ENCODE measurements at places on chromosomes 11 and 22.

- peak; percentile 10 for DNase-seq
These were observed 2.5 kb downstream of the TCN2 start for GRCh38 chr22:30609260-30610185.

- DNase-seq, result no peak
These were observed 3.2 kb upstream of the BIRC2 start for GRCh38 chr11:102343809-102344208.

GRCh38 chr11:117876341-117877119 is at the start of gene FXYD6:
TSS of gene FXYD6 (minus strand) at chr11:117876658. CDS start at chr11:117842776, 33,882 bp downstream.
- no peak for DNase-seq

DNA sequence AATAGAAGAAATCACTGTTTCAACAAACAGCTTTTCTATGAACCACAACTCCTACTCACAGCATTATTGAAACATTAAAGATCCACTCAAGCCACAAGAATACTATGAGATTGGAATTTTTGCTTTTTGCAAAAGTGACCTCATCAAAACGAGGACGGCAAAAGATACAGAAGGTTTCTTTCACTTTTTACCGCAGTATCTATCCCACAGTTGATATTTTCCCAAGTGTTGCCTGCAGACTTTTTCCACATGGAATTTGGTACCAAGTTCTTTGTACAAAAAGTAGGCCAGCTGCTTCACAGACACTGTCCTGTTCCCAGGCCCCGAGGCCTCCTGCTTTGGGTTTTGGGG is 204.0 kb downstream of the TBC1D22A start:
- DNase-seq, result no peak

DNA sequence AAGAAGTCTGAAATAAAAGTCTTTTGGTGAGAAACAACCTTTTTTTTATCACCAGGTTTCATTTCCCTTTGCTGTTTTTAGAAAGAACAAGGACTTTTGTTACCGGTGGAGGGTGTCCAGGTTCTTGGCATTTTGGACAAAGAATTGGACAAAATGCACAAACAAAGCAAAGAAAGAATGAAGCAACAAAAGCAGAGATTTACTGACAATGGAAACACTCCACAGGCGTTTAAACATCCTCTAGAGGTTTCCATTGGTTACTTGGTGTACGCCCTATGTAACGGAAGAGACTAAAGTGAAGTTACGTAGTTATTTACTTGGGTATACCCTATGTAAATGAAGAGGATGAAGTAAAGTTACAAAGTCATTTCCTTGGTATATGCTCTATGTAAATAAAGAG is 1487.0 kb downstream of the LRRC4C start:
- no peak for DNase-seq

- no peak for DNase-seq
These were observed at the start of gene C1QTNF5 for GRCh38 chr11:119340335-119341221. TSS of gene C1QTNF5 (minus strand) at chr11:119340883. CDS start at chr11:119340397, 486 bp downstream.

DNA sequence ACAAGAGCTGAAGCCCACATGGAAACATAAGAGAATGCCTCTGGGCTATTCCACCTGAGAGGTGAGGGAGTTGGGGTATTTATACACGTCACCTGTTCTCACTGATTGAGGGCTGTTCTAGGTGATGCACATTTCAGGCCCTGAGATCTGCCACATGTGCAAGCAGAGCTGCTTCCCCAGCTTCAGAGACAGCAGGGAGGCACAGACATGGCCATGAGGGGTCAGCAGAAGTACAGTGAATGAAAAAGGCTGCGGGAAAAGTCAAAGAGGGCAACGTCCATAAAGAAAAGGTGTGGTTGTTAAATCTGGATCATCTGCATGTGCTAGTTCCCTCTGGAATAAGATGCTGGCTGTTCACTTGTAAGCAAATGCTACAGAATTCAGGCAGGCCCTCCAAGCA is 75.4 kb downstream of the GAB4 start:
- DNase-seq, result no peak

DNA sequence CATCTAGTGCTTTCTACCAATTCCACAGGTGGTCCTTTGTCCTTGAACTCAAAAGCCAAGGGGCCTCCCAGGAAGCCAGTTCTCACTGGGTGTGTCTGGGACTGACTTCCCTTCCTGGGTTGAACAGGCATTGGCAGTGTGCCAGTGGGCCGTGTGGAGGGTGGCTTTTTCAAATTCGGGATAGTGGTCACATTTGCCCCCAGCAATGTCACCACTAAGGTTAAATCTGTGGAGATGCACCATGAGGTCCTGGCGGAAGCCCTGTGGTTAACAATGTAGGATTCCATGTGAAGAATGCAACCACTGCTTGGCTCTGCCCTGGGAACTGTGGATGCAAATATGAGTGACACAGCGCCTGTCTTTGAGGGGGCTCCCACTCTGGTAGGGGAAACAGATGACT is 53.2 kb upstream of the MTNR1B start:
- no peak for DNase-seq

GRCh38 chr11:57203359-57203758 is 21.6 kb downstream of the LRRC55 start:
- no peak for DNase-seq

- no peak for DNase-seq
These were observed 263.4 kb upstream of the DDI1 start for GRCh38 chr11:103773059-103773458.

DNA sequence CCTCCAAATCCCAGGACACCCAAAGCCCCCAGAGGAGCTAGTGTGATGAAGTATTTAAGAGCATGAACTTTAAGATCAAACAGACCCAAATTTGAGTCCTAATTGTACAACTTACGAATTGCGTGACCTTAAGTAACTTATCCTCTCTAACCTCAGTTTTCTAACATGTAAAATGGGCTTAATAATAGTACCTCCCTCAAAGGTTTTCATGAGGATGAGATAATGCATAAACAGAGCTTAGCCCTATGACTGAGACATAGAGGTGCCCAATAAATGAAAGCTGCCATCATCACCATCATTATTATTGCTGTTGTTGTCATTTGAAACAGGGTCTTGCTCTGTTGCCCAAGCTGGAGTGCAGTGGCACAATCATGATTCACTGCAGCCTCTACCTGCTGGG is 9.2 kb downstream of the SCN2B start:
- DNase-seq, result no peak

GRCh38 chr11:88337987-88338668 is 592 bp upstream of the CTSC start:
- peak; percentile 70 for DNase-seq

DNA sequence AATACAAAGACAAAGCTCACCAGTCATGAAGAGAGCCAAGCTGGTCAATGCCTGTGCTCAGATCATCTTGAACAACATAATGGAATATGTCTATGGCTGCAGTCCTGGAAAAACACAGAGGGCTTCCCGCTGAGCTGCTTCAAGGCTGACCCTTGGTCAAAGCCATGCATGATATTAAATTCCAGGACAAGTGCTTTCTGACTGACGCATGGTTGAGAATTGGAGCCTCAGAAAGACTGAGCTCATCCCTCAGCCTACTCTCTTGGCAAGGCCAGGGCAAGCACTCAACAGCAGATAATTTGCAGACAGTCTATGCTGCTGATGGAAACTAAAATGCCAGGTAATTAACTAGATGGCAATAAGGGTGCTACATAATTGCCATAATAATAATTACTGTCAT is 89.2 kb downstream of the GALNT18 start:
- no peak for DNase-seq

- DNase-seq, result no peak
These were observed 49.3 kb upstream of the WNT7B start for GRCh38 chr22:46025973-46026898.

- DNase-seq, result no peak
These were observed 8.0 kb downstream of the CDPF1 start for GRCh38 chr22:46242076-46242475.

- no peak for DNase-seq
These were observed 82.3 kb upstream of the EED start for GRCh38 chr11:86162239-86162638.

GRCh38 chr11:94907226-94907625 is 66.1 kb downstream of the CWC15 start:
- no peak for DNase-seq

GRCh38 chr11:129163714-129164164 is 28.4 kb downstream of the ARHGAP32 start:
- DNase-seq, result no peak

- no peak for DNase-seq
These were observed 25.0 kb upstream of the TMPRSS5 start for GRCh38 chr11:113730887-113731726.

DNA sequence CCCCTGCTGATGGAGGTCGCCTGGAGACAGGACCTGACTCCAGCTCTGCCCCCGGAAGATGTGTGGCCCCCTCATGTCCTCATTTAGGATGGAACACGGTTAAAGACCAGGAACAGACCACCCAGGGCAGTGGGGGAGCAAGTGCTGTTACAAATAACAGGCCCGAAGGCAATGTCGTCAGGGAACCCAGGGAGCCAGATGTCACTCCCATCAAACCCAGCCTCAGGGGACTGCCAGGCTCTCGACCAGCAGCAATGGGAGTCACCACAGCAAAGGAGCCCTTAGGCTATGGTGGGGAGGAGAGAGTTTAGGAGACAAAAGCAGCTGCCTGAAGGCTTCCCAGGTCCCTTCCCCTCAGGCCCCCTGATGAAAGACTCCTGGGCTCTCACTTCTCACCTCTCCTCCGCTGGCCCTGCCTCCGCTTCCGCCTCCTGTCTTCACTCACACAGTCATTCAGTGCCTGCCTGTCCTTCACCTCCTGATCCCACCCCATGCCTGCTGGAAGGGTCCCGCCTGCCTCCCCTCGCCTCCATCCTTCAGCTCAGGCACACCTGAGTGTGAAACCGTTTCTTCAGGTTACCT is 4.4 kb downstream of the RPS19BP1 start:
- no peak for DNase-seq

All from stimulated activated naive CD8-positive, alpha-beta T cell treated with anti-CD3 and anti-CD28 coated beads, Interleukin-15, amount 100 ng/mL, for 72 hours (primary cell).